IMR-90 (cell line): ENCODE measurements at places on chromosomes 3 and 15.

DNA sequence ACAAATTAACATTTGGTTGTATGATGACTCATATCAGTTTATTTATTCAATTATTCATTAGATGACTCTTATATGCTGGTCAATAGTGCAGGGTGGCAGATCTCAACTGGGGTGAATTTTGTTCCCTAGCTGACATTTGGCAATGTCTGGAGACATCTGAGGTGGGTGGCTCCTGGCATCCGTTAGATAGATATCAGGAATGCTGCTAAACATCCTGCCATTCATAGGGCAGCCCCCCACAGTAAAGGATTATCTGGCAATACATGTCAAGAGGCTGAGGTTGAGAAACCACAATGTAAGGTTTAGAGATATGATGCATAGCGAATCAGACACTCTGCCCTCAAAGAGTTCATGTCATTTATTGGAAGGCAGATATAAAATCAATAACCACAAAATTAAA, 719.9 kb downstream of the CADM2 start:
- DNase-seq: no peak

- DNase-seq: no peak
These were observed 19.1 kb upstream of the FSIP1 start for GRCh38 chr15:39801641-39802309.

GRCh38 chr3:178826435-178827123, 245.0 kb downstream of the ZMAT3 start:
- no peak for DNase-seq

DNA sequence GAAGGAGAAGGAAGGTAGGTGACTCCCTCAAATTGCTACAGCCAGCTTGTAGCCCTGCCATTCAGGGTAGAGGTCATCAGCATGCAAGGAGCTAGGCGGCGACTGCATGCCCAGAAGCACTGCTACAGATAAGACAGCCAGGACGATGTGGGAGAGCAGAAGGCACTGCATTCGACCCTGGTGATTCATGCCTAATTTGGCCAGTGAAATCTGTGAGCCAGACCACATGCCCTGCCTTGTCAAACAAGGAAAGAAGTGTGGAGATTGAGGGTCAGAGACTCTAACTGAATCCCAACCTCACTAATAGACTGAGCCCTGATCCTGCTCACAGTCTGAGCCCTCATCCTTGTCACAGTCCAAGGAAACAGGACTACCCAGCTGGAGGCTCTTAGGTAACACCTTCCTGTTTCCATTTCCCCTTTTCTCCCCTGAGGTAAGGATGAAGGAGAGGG, 86.6 kb downstream of the LINGO1 start:
- peak; percentile 92 for DNase-seq
